ENCODE measurements at places on chromosomes 7 and 10. TPM values are rescaled to one million over a fixed set of nuclear protein-coding genes. Genes with fewer than 3 reads are reported as not detected.

GRCh38 chr10:80945264-80945880 is 407.7 kb downstream of the SH2D4B start:
- peak; percentile 9 for DNase-seq

- no peak for DNase-seq
Measured at GRCh38 chr10:11298116-11298515, 280.4 kb downstream of the CELF2 start.

GRCh38 chr7:157637216-157637949 is 300.6 kb downstream of the DNAJB6 start:
- no peak for DNase-seq

- peak; percentile 88 for DNase-seq
Measured at GRCh38 chr10:100878291-100878910, 34.4 kb upstream of the SLF2 start.

DNA sequence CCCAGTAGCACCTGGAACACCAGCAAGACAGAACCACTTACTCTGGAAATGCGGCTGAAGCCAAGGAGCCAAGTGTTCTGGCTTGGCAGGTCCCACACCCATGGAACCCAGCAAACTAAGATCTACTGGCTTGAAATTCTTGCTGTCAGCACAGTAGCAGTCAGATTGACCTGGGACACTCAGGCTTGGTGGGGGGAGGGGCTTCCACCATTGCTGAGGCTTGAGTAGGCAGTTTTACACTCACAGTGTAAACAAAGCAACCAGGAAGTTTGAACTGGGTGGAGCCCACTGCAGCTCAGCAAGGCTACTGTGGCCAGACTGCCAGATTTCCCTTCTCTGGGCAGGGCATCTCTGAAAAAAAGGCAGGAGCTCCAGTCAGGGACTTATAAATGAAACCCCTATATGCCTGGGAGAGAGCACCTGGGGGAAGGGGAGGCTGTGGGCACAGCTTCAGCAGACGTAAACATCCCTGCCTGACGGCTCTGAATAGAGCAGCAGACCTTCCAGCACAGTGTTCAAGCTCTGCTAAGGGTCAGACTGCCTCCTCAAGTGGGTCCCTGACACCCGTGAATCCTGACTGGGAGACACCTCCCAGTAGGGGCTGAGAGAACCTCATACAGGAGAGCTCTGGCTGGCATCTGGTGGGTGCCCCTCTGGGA is 121.2 kb downstream of the MTERF1 start:
- no peak for DNase-seq

GRCh38 chr7:83161186-83161585 is 1.5 kb downstream of the PCLO start:
- no peak for DNase-seq

The ASB4 gene
- total RNA-seq: not detected
